Muscle of leg (tissue), 16 donors: ENCODE measurements at places on chromosomes 4 and X. TPM values are rescaled to one million over a fixed set of nuclear protein-coding genes. Genes with fewer than 3 reads are reported as not detected.

RTL9 gene
- total RNA-seq = 0.80 TPM

WFS1 gene
- 10.5 TPM for total RNA-seq

NIPAL1 gene
- 2.2 TPM for total RNA-seq

ZCCHC18 gene
- total RNA-seq = 2.3 TPM
